ENCODE measurements at places on chromosomes 1 and 21.

DNA sequence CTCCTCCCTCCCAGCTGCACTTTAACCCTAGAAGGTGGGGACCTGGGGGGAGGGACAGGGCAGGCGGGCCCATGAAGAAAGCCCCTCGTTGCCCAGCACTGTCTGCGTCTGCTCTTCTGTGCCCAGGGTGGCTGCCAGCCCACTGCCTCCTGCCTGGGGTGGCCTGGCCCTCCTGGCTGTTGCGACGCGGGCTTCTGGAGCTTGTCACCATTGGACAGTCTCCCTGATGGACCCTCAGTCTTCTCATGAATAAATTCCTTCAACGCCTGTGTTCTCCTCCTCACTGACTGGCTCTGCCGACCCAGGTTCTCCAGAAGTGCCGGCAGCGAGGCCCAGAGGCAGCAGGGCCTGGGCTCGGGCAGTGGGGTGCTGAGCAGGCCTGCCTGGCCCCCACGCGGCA is 6.5 kb upstream of the HTR6 start:
- DNase-seq = no peak

DNA sequence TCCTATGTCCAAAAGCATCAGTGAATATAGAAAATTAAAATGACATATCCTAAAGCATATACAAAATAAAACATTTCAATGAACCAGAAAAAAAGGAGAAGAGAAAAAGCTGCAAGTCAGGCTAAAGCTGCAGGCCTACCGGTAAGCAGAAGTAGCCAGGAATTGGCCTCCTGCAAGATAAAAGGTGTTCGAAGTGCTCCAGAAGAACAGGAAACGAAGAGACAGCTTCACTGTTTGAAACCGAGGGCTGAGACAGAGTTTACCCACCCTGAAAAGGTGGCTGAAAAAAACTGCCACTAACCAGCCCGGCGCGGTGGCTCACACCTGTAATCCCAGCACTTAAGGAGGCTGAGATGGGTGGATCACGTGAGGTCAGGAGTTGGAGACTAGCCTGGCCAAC is 37.4 kb downstream of the NSL1 start:
- no peak for DNase-seq

DNA sequence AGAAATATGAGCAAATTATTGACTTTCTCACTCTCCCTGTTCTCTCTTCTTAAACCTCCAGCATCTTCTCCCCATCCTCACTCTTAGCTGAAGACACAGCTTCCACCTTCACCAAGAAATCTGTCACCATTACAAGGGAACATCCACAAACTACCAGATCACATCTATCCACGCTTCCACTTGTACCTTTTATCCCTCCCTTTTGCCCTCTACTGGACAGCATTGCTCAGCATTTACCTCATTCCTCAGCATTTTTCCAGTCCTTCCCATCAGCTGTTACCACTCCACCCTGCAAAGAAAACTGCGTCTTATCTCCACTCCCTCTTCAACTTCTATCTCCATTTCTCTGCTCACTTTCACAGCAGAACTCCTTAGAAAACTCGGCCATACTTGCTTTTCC is 42.6 kb downstream of the KCNJ6 start:
- no peak for DNase-seq

- no peak for DNase-seq
Observed at GRCh38 chr21:26422706-26423105, 150.4 kb downstream of the CYYR1 start.

- DNase-seq = no peak
Observed at GRCh38 chr1:46451948-46452930, 37.4 kb upstream of the DMBX1 start.

DNA sequence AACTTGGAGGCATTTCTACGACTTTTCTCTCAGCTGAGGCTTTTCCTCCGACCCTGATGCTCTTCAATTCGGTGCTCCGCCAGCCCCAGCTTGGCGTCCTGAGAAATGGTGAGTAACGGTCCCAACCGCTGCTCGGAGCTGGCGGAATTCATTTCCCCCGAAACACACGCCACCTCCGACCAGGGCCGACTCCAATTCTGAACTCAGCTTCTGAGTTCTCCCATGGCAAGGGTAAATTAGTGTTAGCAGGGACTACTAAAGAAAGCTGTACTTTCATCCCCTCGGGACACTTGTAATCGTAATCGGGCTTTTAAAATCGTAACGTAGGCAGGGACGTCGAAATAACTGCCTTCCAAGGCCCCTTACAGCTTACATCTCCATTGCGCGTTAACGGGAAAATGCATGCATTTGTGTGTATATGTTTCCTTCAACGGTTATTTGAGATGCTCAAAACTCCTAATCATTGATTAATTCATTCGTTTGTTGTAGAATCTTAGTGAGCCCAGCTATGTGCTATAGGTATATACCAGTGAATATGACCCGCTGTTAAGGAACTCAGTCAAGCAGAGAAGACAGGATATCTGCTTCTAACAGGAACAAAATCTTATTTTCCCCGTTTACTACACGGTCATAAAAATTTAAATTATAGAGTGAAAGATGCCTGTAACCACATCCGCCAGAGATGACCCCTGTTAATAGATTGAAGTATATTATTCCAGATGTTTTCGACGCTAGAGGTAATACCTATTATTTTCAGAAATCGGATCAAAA is 472 bp downstream of the DTL start:
- DNase-seq = no peak

DNA sequence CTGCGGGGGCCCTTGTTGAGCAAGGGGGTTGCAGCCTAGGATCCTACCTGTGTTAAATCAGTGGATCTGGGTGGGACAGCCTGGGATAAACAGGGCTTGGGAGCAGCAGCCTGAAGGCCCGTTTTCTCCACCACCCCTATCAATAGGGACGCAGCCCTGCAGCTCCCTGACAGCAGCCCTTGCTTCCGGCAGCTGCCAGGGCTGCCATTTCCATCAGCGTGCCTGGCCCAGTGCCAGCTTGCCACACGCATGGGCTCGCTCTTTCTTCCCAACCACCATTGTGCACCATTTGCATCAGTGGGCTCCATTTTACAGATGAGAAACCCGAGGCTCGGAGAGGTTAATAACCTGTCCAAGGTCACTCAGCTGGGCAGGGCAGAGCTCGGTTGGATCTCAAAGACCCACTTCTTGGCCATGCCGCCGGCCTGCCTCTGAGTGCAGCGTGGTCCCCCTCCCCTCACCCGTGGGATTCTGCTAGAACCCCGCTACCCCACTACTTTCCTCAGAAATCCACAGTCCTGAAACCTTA is 3.8 kb downstream of the WNT4 start:
- no peak for DNase-seq

DNA sequence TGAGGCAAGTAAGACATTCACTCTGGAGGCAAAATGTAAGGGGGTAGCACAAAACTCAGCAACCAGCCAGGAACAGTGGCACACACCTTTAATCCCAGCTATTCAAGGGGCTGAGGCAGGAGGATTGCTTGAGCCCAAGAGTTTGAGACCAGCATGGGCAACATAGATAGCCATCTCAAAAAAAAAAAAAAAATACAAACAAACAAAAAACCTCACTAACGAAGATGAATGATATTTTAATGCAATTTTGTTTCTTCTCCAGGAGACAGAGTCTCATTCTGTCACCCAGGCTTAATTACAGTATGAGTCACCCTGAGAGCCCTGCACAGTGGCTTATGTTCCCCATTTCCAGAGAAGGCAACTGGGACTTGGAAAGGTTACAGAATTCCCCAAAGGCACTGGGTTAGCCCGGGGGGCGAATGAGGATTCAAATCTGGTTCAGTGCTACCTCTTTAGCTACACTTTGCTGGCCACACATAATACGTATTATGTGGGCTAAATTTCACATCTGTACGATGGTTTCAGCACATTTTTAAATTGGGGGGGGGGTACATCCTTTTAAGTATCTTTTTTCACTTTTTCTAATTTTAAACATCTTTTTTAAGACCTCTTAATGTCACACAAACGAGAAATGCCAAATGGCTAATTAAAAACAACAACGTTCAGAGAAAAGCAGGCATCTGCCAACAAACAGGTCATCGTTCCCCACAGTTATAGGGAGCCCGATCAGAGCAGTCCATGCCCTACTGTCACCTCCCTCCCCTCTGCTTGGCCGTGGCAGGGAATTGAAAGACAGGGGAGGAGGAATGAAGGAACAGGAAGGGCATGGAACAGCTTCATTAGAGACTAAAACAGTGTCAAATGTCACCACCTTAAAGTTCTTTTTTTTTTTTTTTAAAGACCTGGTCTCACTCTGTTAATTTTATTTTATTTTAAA is 3.5 kb downstream of the CELA2A start:
- no peak for DNase-seq

- no peak for DNase-seq
Observed at GRCh38 chr1:232743999-232744398, 61.2 kb upstream of the MAP10 start.

GRCh38 chr1:99745061-99745460 is 21.4 kb downstream of the FRRS1 start:
- DNase-seq = no peak

GRCh38 chr1:199422206-199422605 is 605.3 kb upstream of the NR5A2 start:
- DNase-seq = no peak

- DNase-seq = no peak
Observed at GRCh38 chr1:165387961-165388360, 31.4 kb upstream of the LMX1A start.

DNA sequence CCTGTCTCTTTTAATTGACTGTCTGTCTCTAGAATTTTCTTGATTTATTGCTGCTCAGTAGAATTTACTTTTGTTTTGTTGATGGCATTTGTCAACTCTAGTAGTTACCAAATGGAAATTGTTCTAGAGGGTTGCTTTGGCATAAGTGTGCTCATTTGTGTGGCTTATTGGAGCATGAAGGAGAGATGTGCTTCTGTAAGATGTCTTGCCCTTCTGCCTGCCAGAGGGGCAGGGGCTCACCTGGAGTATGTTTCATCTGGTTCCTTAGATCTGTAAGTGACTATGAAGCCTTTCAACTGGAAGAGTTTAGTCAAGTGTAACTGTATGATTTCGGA is 345.5 kb downstream of the DISC1 start:
- DNase-seq = no peak

- no peak for DNase-seq
Observed at GRCh38 chr1:49016030-49016977, 239.6 kb upstream of the BEND5 start.

GRCh38 chr1:190159146-190159545 is 318.5 kb downstream of the BRINP3 start:
- no peak for DNase-seq

GRCh38 chr1:103576065-103576464 is 4.7 kb downstream of the AMY2B start:
- DNase-seq = no peak

DNA sequence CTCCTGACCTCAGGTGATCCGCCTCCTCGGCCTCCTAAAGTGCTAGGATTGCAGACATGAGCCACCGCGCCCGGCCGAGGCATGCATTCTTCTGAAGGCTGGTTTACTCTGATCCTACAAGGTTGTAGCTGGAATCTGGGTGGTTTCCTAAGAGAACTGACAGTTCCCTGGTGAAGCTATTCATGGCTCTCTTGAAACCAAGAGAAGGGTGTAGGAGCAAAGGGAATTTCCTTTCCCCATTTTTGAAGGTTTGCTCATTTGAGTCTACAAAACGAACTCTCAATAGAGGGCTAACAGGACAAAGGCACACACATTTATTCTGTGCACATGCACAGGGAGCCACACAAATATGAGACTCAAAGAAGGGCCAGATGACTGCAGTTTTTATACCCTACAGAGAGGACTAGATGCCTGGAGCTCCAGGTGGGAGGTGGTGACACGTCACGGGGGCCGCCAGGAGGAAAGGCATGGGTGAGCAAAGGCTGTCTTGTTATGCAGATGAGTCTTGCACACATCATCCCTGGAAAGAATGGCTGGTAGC is 49.5 kb upstream of the ERRFI1 start:
- DNase-seq = no peak

GRCh38 chr1:26743426-26744059 is 44.2 kb upstream of the PIGV start:
- no peak for DNase-seq

GRCh38 chr1:227905573-227906487 is 41.9 kb downstream of the WNT9A start:
- no peak for DNase-seq

DNA sequence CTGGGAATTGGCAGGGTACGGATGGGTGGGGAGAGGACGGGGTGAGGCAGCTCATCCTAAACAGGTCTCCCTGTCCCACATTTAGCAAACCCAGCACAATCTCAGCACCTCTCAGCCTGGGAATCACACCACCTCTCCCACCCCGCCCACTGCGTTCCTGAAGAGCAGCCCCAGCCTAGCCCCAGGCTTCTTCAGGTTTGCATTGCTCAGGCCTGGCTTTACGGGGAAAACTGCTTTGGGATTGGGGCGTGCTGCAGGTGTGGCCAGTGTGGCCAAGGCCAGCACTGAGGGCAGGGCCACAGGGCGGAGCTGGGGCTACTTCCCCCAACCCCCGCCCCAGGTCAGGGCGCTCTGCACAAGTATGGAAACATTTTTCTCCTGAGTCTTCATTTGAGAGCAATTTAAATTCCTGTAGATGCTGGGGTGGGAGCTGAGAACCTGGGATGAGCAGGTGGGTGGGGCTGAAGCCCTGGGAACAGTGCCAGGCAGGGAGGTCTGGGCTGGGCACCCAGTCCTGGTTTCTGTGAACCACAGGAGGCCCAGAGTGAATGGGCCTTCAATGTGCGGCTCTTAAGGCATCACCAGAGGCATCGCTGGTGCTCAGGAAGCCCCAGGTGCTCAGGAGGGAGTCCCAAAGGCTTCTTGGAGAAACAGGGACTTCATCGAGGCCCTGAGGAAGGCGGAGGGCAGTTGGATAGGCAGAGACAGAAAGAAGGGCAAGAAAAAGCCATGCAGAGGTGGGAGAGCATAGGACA is 24.1 kb downstream of the TNNT2 start:
- no peak for DNase-seq

GRCh38 chr21:39647476-39647875 is 34.7 kb downstream of the B3GALT5 start:
- DNase-seq = no peak

GRCh38 chr1:186327331-186327730 is 47.7 kb downstream of the TPR start:
- DNase-seq = no peak

GRCh38 chr1:11855430-11855829 is 3.3 kb downstream of the NPPB start:
- no peak for DNase-seq

DNA sequence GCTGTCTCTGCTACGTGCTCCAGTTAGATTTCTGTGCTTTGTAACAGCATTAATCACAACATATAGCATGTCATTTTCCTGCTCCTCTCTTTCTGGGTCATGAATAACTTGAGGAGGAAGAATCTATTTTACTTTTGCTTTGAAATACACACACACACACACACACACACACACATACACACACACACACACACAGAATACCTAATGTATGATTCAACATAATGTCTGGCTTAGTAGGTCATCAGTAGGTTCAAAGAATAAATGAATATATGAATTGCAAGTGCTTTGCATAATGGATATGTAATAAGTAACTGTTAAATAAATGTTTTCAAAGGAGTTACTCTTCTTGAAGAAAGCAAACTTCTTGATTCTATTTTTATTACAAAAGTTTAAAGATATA is 249.0 kb downstream of the PDE4B start:
- DNase-seq = no peak

Measured in stimulated activated CD4-positive, alpha-beta T cell treated with anti-CD3 and anti-CD28 coated beads, Interleukin-1b, Interleukin-23, amount 100 ng/mL, for 24 hours (primary cell).